ENCODE measurements at places on chromosomes 1 and 21. TPM values are rescaled to one million over a fixed set of nuclear protein-coding genes. Genes with fewer than 3 reads are reported as not detected.

- no peak for DNase-seq
Measured at GRCh38 chr1:243315455-243315854, 59.6 kb downstream of the SDCCAG8 start.

GRCh38 chr1:59141267-59141863, 155.5 kb upstream of the FGGY start:
- no peak for DNase-seq

- no peak for DNase-seq
Measured at GRCh38 chr1:194039578-194039977, 853.2 kb upstream of the B3GALT2 start.

Gene C1QTNF12
- not detected for polyA plus RNA-seq

Gene ST6GALNAC3
- polyA plus RNA-seq, result 6.5 TPM

All from CD14-positive monocyte (primary cell).